ENCODE measurements at places on chromosomes 16 and 17. TPM values are rescaled to one million over a fixed set of nuclear protein-coding genes. Genes with fewer than 3 reads are reported as not detected.
A peak's percentile ranks its signal among the peaks of the same experiment; 100 is the strongest.

DNA sequence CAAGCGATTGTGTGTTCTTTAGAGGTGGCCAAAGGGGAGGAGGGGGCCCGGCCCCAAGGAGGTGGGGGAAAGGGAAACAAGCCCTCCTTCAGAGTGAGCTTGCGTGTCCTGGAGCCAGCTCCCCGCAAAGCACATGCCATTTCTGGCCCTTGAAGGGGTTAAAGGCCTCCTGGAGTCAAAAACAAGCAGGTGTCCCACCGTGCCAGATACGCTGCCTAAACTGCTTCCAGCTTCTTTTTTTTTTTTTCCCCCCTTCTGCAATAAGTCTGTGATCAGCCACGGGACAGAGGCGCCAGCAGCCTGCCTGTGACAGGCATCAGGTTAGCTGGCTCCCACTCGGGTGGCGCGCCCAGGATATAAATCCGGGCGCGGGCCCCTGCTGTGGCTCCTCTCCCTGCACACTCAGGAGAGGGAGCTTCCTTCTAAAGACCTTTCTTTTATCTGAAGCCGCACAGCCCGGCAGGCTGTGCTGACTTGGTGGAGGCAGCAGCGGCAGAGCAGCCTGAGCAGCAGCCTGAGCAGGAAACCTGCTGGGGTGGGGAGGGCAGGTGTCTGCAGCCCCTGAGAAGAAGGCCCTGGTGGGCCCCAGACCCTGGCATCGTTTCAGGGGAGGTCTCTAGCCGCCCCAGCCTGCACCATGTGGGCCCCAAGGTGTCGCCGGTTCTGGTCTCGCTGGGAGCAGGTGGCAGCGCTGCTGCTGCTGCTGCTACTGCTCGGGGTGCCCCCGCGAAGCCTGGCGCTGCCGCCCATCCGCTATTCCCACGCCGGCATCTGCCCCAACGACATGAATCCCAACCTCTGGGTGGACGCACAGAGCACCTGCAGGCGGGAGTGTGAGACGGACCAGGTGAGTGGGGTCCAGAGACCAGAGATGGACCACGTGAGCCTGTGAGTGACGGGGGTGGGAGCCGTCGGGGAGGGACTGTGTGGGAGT, at the start of gene WFIKKN2:
Gene WFIKKN2, plus strand, starts transcription at position 286 of the 934 bp plus-strand sequence. Its CDS starts 352 bp downstream, at position 638.
- peak; percentile 48 for DNase-seq

- no peak for DNase-seq
These were observed 1.1 kb downstream of the CAMTA2 start for GRCh38 chr17:4986403-4986802.

GRCh38 chr16:65200156-65200773, 78.4 kb upstream of the CDH11 start:
- no peak for DNase-seq

GRCh38 chr16:74760007-74760767, 14.4 kb downstream of the FA2H start:
- no peak for DNase-seq

- DNase-seq = no peak
These were observed 73.7 kb downstream of the IRX3 start for GRCh38 chr16:54212893-54213292.

- no peak for DNase-seq
These were observed 426.8 kb upstream of the DYNLRB2 start for GRCh38 chr16:80113873-80114574.

DNA sequence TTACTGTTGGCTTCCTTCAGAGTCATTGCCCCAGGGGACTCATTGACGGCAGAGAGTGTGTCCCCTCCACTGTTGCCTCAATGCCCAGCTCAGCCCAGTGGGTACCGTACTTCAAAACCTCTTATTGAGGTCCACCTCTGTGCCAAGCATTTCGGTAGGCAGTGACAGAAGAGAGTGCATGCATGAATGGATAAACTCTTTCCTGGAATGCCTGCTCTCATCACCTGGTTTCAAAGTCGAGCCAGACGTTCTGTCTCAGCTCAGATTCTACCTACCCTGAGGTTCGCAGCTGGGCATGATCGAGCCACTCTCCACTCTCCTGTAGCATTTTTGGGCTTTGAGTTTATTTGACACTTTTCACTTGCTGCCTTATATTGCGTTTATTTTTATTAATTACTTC, 647.0 kb downstream of the MAF start:
- DNase-seq = no peak

DNA sequence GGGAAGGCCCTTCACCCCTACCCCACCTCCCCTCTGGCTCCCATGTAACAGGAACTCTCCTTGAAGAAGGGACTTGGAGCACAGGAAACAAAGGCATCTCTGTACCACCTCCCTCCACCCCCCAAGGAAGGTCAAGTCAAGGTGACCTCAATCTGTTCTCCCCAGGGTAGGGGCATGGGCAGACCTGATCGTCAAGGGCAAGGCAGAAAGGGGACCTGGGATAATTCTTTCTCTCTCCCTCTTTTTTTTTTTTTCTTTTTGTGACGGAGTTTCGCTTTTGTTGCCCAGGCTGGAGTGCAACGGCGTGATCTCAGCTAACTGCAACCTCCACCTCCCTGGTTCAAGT, 4.3 kb upstream of the STAT5A start:
- no peak for DNase-seq

GRCh38 chr17:61259360-61259759, 140.3 kb upstream of the TBX2 start:
- no peak for DNase-seq

GRCh38 chr17:36674278-36674650, 72.9 kb downstream of the MRM1 start:
- DNase-seq = no peak

DNA sequence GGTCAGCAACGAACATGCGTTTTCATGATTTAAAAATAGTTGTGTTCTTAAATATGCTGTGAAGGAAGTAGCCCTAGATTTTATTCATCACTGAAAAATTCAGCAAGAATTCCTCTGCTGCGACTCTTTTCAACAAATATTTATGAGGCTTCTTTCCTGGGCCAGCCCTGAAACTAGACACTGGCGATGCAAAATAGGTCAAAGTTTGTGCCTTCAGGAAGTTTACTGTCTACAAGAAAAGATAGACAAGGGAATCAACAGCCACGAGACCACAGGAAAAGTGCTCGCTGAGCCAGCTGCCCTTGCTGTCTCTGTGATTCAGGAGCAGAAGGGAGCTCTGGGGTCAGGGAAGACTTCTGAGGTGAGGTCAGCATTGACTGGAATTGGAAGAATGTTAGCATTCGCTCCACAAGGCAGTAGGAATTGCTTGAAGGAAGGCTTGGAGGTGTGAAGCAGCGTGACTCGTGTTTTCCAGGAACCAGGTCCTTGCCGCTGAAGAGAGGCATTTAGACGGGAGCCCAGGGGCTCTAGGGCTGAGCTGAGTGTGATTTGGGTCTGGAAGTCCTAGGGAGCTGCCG, 1.9 kb upstream of the RPL26 start:
- peak; percentile 21 for DNase-seq

GRCh38 chr16:14409563-14409962, 220.5 kb downstream of the PARN start:
- no peak for DNase-seq

- no peak for DNase-seq
These were observed 51.7 kb upstream of the ALDH3A1 start for GRCh38 chr17:19799796-19800195.

DNA sequence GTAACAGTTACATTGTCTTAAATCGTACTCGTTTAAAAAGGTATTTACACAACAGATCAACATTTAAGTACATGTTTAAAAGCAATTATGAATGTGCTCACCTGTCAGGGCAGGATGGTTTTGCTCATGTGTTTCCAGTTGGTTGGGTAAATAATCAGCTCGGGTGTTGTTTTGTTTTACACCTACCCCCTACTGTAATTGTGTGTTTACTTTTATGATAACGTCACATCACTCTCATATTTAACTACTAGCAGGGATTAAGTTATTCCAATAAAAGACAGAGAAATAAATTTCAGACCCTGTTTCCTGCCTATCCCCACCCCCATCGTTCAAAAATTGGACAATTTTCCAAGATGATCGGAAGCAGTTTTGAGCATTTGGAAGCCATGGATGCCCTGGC, 390.2 kb downstream of the SEC14L1 start:
- DNase-seq = no peak

DNA sequence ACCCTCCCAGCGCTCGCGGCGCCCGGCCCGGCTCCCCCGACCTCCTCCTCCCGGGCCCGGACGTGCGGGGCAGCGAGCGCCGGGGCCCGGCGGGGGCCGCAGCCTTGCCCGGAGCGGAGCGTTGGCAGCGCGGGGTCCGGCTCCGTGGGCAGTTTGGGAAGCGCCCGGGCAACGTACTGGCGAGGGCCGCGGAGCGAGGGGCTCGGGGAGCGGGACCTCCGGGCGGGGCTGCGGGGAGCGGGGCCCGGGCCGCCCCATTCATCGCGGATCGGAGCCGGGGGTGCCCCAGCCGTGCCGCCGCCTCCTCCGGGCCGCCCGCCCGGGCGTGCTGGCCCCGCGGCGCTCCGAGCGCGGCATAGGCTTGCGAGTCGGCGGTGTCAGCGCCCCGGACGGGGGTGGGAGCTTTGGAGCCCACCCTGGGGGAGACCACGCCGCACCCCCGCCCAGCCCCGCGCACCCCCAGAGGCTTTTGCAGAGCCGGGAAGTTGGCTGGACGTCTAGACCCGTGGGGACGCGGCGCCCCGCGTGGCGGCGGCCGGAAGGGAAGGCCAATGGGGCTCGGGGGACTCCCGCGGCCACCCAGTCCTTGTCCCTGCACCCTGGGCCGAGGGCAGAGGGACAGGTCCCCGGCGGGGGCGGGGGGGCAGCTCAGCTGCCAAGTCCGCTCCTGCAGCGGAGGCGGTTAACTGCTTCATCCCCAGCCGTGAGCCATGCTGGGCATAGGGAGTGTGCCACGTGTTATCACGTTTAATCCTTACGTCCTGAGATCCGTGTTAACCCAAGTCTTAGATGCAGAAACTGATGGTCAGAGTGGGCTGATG, 852 bp downstream of the ZNF469 start:
- DNase-seq = peak; percentile 58

- DNase-seq = no peak
These were observed 19.9 kb downstream of the LGALS3BP start for GRCh38 chr17:78959803-78960202.

DNA sequence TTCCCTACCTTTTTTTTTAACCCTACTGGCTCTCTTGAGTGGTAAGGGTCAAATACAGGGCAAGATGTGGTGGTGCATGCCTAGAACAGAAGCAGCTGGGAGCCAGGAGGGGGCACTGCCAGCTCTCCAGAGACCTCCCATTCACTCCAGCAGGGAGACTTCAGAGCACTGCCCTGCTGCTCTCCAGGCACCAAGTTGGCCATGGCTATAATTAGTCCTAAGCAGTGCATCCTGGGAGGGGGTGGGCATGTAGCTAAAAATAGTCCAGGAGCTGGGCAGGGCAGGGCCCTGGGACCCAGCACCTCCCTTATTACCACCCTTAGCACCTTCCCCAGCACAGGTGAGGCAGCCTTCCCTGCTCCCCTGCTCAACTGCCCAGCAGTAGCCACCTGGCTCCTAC, 3.5 kb downstream of the CORO6 start:
- DNase-seq = peak; percentile 57

GRCh38 chr16:1743376-1744337, 27.7 kb downstream of the NME3 start:
- no peak for DNase-seq

- DNase-seq = no peak
These were observed 585 bp downstream of the MLKL start for GRCh38 chr16:74700116-74700437.

DNA sequence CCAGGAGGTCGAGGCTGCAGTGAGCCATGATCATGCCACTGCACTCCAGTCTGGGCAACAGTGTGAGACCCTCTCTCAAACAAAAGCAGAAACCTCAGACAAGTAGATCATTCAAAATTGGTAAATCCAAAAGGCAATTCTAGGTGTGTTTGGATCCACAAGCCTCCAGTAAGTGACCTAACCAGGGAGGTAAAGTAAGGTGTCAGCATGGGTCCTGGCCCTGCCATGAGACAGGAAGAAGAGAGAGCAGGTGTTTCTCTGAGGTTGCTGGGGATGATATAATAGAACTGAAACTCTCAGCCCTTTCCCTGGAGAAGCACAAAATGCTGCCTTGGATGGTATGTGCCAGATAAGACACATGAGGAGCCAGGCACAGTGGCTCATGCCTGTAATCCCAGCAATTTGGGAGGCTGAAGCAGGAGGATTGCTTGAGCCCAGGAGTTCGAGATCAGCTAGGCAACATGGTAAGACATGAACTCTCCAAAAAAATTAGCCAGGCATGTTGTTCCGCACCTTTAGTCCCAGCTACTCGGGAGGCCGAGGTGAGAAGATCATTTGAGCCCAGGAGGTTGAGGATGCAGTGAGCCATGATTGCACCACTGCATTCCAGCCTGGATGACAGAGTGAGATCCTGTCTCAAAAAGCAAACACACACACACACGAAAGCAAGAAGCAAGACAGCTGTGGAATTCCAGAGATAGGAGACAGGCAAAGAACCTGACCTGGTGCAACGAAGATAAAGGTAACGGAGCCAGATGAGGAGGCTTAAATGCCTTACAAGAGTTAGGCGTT, 6.5 kb downstream of the TM4SF5 start:
- no peak for DNase-seq

GRCh38 chr16:15427648-15428239, 6.6 kb upstream of the BMERB1 start:
- DNase-seq = peak; percentile 45

Gene EFNB3
- 5.8 TPM for total RNA-seq

Gene GSG1L
- not detected for total RNA-seq

Gene TRPV2
- total RNA-seq = 0.53 TPM

Gene ABCA8
- not detected for total RNA-seq

Gene NLRC3
- total RNA-seq = not detected

Gene WFDC1
- total RNA-seq = not detected

Gene NPIPB4
- total RNA-seq = 11.0 TPM

Gene DPEP2
- not detected for total RNA-seq

Gene NAGS
- 1.8 TPM for total RNA-seq
